ENCODE measurements at places on chromosomes 1 and 21. TPM values are rescaled to one million over a fixed set of nuclear protein-coding genes. Genes with fewer than 3 reads are reported as not detected.
A peak's percentile ranks its signal among the peaks of the same experiment; 100 is the strongest.

DNA sequence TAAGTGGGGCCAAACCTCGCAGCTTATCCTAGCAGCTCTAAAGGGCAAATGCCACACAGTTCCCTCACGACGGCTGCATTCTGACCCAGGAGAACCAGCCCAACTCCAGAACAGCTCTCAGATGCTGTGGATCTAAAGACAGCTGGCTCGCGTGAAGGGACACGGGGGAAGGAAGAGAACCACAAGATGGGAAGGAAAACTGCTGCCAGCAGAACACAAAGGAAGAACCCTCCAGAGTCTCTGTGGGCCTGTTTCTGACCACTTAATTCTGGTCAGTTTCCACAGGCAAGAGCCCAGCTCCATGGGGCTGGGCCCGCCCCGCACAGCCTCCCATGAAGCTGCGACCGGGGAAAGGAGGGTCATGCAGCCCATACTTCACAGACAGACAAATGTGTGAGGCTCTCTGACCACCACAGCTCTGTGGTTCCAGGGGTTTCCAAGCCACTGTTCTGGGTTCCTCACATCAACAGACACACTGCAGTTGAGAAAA lies 61.1 kb downstream of the SLC45A1 start:
- no peaks in the 10 kb centered on the region for H3K36me3 ChIP-seq
- no peaks in the 10 kb centered on the region for H3K27me3 ChIP-seq
- no peak overlapping the region for H3K4me3 ChIP-seq
- peak overlapping the region; percentile 29 for H3K27ac ChIP-seq
- no peak for DNase-seq

DNA sequence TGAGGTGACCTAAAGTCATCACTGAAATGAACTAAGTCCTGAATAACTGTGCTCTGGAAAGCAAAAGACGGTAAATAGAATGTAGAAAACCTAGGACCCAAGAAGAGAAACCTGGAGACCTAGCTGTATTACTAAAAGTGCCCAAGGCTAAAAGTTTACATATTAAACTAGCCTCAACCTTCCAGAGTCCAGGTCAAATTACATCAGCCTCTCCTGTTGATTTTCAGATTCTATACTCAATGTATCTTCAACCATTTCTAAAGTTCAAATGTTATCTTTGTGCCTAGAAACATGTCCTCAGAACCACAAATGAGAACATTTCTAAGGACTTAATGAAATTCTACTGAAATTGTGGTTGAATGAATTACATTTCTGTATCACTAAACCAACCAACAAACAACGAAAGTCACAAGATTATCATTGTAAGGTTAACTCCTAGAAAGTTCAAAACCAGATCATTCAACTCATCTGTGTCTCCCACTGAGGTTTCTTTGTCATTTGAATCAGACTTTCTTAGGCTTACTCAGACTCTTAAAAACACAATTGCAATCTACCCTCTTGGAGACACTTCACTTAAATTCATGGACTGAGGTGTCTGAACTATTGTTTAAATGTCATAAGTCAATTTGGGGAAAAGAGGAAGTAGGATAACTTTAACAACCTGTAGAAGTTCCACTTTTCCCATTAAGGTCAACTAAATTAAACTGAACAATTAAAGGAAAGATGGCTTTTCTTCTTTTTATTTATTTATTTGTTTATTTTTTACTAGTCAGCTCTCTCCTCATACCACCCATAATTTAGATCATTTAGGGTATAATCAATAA lies 207.7 kb downstream of the BARHL2 start:
- no peaks in the 10 kb centered on the region for H3K36me3 ChIP-seq
- no peaks in the 10 kb centered on the region for H3K27me3 ChIP-seq
- no peaks in the 10 kb centered on the region for H3K4me1 ChIP-seq
- H3K4me3 ChIP-seq: no peak overlapping the region

GRCh38 chr1:237877631-237878030 lies 13.1 kb downstream of the ZP4 start:
- H3K4me3 ChIP-seq: no peak overlapping the region
- no peak overlapping the region for H3K27ac ChIP-seq
- no peaks in the 10 kb centered on the region for H3K36me3 ChIP-seq
- no peaks in the 10 kb centered on the region for H3K27me3 ChIP-seq

DNA sequence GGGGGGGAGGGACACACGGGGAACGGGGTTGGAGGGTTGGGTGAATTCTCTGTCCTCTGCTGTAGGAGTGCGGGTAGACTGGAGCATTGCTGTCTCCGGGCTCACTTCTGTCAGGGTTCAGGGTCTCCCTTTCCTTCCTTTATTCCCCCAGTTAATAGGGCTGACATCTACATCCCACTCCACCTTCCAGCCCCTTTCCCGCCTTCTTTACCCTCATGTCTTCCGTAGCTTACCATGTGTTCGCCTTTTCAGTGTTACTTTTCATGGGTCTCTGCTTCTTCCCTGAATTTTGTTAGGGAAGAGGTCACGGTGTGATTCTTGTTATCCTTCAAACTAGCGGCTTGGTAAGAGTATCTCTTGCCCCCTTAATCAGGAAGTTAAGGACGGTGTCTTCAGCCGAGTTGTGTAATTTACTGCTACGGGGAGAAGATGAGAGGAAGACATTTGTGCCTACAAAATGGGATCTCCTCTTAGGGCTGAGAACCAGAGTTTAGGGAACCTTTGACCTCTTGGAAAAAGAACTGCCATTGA lies 917 bp downstream of the RAP1A start:
- peak overlapping the region; percentile 92 for H3K27ac ChIP-seq
- peak overlapping the region; percentile 81 for H3K4me3 ChIP-seq
- no peak for DNase-seq
- H3K27me3 ChIP-seq: no peaks in the 10 kb centered on the region
- H3K36me3 ChIP-seq: no peaks in the 10 kb centered on the region

AIRE gene
- total RNA-seq: not detected

GRCh38 chr1:228339766-228340685 lies 66.6 kb downstream of the TRIM11 start:
- H3K4me3 ChIP-seq: no peak overlapping the region
- no peaks in the 10 kb centered on the region for H3K4me1 ChIP-seq
- DNase-seq: no peak
- no peak overlapping the region for H3K27ac ChIP-seq

SARS1 gene
- total RNA-seq: 122 TPM

HP1BP3 gene
- total RNA-seq: 186 TPM
